ENCODE measurements at places on chromosomes 16 and 17.

GRCh38 chr16:89034971-89035668, 58.1 kb upstream of the CBFA2T3 start:
- DNase-seq, result no peak

DNA sequence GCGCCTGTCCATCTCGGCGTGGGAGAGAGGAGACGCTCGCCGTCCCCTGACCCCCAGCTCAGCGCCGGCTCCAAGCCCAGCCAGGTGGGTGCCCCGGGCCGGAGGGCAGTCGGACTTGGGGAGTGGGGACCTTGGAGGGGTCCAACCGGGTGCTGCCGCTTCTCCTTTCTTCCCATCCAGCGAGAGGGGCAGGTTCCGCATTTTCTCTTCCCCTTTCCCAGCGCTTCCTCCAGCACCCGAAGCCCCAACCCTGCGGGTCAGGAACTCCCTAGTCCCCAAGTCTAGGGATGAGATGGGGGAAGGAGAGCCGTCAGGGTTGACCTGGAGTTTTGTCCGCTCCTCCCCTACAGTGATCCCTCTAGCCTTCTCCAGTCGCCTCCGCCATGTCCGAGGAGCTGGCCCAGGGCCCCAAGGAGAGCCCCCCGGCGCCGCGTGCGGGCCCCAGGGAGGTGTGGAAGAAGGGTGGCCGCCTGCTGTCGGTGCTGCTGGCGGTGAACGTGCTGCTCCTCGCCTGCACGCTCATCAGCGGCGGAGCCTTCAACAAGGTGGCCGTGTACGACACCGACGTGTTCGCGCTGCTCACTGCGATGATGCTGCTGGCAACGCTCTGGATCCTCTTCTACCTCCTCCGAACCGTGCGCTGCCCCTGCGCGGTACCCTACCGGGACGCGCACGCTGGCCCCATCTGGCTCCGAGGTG, at the start of gene OTOP2:
Gene OTOP2, plus strand, starts transcription at position 24 of the 699 bp plus-strand sequence. Its CDS starts 360 bp downstream, at position 384.
- no peak for DNase-seq

GRCh38 chr17:64439956-64440355, 9.0 kb upstream of the MILR1 start:
- DNase-seq, result no peak

DNA sequence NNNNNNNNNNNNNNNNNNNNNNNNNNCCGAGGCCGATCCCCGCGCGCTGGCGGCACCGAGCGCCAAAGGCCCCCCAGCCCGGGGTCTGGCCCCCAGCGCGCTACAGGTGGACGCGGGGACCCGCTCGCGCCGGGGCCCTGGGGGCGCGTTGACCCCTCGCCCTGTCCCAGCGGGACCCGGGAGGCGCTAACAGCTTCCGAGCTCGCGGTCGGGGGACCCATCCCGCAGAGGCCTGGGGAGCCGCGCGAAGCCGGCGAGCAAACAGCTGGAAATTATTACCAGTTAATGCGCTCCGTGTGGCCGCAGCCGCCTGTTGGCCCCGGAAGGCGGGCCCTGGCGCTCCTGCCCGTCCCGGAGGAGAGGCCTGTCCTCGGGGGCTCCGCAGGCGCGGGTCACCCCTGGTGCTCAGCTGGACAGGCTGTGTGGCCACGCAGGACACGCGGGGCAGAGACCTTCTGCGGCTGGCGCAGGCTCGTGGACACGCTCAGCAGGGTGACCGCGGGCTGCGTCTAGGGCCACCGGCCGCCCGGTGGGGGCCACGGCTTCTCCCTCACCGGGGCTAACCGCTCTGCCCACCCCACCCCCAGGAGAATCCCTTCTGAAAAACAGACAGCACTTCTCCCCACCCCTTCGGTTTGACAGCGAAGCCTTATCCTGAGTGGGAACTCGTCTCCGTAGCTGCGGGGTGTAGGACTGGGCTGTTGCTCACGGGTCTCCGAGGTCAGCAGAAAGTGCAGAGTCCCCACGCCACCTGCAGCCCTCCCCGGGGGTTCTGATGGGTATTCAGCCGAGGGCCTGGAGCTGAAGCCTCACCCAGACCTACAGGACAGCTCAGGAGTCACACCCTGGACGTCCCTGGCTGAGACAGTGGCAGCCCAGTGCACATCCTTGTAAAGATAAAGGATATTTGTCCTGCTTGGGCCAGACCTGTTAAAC, 138.7 kb upstream of the RPH3AL start:
- peak; percentile 53 for DNase-seq

- DNase-seq, result no peak
Observed at GRCh38 chr17:74393346-74393942, 26.1 kb downstream of the GPR142 start.

DNA sequence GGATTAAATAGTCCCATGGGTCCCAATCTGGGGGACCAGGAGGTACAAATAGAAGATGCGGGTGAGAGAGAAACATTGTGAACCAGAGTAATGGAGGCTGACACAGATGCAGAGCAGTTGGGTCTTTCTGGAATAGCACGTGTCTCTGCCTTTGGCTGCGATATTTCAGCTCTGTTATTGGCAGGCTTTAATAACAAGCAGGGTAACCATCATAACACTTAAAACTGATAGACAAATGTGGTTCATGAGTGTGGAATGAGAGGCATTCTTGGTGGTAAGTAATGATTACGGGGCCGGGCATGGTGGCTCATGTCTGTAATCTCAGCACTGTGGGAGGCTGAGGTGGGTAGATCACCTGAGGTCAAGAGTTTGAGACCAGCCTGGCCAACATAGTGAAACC, 110.3 kb downstream of the SNX29 start:
- DNase-seq, result no peak

GRCh38 chr17:77111934-77112296, 28.9 kb upstream of the SEC14L1 start:
- DNase-seq, result no peak

DNA sequence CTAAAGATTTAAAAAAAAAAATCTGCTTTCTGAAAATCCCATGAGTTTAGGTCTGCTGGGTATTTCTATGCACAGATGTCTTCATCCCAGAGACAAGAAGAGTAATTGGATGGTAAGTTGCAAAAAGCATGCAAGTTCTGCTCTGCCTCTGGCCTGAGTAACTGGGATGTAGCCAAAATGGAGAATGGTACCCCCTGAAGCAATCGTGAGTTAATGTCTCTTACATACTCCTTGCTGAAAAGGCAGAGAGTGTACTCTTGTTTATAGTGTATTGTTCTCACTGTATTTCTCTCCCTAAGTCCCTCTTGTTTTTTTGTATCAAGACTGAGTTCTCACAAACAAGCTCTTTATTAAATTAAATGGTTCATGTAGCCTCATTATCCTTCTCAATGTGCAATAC, 259.0 kb downstream of the IRX3 start:
- no peak for DNase-seq

- no peak for DNase-seq
Observed at GRCh38 chr16:61323456-61323855, 712.8 kb downstream of the CDH8 start.

DNA sequence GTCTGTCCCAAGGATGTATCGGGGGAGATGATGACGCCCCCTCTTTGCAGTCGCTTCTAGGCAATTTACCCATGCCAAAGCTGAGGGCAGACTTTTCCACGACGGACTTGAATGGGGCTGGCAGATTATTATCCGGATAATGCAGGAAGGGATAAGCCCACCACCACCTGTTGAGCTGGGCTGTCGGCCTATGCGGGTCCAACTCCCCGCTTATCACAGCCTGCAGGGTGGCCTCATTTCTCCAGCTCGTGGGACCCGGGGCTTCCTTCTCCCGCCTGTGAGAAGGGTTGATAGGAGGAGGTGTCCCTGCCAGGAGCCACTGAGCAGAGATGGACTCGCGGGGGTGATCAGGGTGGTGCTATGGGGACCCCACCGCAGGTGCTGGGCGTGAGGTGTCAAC, 559 bp downstream of the CACNG5 start:
- DNase-seq, result no peak

DNA sequence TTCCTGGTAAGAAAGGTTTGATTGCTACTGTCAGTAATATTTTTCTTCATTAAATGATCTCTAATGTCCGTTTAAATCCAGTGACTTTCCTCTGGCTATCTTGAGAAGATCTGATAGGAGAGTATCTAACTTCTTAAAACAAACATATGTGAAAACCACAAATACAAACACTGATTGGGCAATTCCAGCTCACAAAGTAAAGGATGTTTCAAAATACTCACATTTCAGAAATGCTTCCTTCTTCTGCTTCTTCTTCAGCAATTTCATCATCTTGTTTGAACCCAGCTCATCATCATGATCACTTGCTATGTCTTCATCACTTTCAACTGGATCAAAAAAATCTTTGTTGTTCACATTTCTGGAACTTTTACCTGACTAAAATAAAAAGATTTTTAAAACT, 64.3 kb upstream of the RBL2 start:
- DNase-seq, result no peak

- no peak for DNase-seq
Observed at GRCh38 chr17:78307887-78308638, 51.8 kb downstream of the SOCS3 start.

GRCh38 chr17:46783031-46783593, 35.4 kb downstream of the WNT3 start:
- no peak for DNase-seq

- DNase-seq, result peak; percentile 71
Observed at GRCh38 chr17:10697092-10698081, at the start of the genes ADPRM and SCO1. Gene ADPRM (plus strand): TSS chr17:10697594. CDS start chr17:10704927, 7,333 bp downstream. Gene SCO1 (minus strand): TSS chr17:10697533. CDS start chr17:10697507, 26 bp downstream.

DNA sequence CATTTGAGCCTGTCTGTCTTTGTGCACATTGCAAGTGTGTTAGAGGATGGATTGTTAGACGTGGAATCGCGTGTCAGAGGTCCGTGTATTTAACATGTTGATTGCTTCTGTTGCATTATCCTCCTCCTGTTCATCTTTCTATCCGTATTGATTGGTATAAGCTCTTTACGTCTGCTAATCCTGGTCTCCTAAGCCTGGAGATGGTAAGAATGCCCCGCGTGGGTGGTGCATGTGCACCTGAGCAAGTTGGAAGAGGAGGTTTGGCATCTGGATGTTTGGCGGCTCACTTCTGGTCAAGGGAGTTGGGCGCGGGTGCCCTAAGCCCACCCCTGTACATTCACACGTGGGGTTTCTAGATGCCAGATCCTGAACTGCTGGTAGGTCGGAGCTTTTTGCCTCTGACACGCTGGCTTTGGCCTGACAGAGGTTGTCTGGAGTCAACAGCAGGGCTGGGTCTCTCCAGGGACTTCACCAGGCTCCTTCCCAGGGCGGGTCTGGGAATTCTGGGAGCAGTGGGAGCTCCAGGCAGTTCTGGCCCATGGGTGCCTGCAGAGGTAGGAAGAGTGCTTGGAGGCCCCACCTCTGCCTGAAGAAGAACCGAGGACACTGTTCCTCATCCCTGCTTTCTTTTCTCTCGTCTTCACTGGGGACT, 107.3 kb downstream of the OR1D5 start:
- no peak for DNase-seq

GRCh38 chr17:50466371-50467113, 2.1 kb downstream of the CHAD start:
- DNase-seq, result no peak

DNA sequence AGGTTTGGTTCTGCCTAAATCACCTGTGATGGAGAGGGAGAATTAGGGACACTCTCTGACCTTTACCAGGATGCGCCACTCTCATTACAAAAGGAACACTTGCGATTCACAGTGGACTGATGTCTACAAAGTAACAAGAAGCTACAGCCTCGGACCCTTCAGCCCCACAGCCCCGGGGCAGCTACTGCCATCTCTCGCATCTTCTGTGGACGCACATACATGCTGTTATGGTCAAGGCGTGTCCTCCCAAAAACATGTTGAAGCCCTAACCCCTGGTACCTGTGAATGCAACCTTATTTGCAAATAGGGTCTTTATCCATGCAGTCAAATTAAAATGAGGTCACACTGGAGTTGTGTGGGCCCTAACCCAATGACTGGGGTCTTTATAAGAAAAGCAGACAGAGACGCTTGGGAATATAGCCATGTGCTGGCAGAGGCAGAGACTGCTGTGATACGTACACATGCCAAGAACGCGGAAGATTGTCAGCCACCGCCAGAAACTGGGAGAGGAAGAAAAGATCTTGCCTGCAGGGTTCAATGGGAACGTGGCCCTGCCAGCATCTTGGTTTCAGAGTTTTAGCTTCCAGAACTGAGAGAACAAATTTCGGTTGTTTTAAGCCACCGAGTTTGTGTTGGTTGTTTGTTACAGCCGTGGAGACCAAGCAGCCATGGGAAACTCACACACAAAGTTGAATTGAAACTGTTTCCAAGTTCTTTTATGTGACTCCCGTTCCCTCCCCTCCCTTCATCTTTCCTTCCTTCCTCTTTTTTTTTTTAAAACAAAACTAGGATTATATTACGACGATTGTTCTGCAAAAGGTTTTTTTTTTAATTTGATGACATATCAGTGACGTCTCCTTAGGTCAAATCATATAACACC, 23.1 kb downstream of the ATP2C2 start:
- DNase-seq, result no peak

- DNase-seq, result no peak
Observed at GRCh38 chr16:11734025-11734652, 8.5 kb downstream of the TXNDC11 start.

GRCh38 chr16:65376601-65377000, 254.7 kb upstream of the CDH11 start:
- DNase-seq, result no peak

DNA sequence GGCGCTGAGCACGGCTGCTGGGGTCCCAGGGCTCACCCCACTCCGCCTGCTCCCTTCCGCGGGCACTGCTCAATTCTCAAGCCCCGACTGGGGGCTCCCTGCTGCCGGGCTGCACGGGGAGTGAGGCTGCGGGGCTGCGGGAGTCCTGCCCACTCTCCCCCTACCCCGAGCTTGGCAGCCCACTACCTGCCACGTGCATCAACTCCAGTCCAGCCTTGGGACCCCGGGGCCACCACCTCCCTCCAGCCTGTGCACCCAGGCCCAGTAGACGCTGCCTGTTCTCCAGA, 43.3 kb upstream of the SSTR5 start:
- no peak for DNase-seq

GRCh38 chr16:16945207-16945606, 525.6 kb downstream of the XYLT1 start:
- no peak for DNase-seq

- DNase-seq, result no peak
Observed at GRCh38 chr16:220021-220420, 9.2 kb downstream of the LUC7L start.

- no peak for DNase-seq
Observed at GRCh38 chr17:73315471-73315870, 3.7 kb upstream of the CDC42EP4 start.

GRCh38 chr17:31266042-31266441, 31.0 kb downstream of the OMG start:
- no peak for DNase-seq

- DNase-seq, result no peak
Observed at GRCh38 chr17:79046197-79046915, 22.4 kb downstream of the C1QTNF1 start.

DNA sequence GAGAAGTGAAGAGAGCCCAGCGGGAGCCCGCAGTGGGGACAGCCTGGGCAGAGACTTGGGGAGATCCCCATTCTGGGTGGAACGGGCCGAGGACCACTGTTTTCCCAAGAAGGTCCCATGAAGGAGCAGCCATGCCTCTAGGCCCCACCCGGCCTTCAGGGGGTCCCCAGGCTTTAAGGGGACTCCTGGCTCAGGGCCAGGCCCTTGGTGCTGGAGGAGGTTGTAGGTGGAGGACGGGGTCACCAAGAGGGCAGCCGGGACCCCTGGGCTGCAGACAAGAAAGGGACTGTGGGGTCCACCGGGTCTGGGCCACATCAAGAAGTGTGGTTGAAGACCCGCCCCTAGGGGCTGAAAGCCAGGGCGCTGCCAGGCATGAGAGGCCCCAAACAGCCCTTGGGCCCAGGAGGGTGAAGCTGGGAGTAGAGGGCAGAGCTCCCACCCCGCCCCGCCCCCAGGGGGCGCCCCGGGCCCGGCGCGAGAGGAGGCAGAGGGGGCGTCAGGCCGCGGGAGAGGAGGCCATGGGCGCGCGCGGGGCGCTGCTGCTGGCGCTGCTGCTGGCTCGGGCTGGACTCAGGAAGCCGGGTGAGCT, at the start of gene PRSS21:
Gene PRSS21, plus strand, starts transcription at position 487 of the 589 bp plus-strand sequence. Its CDS starts 32 bp downstream, at position 519.
- no peak for DNase-seq

GRCh38 chr16:700684-701584, 4.7 kb downstream of the FBXL16 start:
- peak; percentile 75 for DNase-seq
